Upper lobe of right lung (tissue), 1 donor: ENCODE measurements at places on chromosomes 11 and 22. TPM values are rescaled to one million over a fixed set of nuclear protein-coding genes. Genes with fewer than 3 reads are reported as not detected.

The APLP2 gene
- total RNA-seq: 726 TPM

The HEPN1 gene
- total RNA-seq: not detected

The INPPL1 gene
- total RNA-seq: 146 TPM

The IGSF22 gene
- total RNA-seq: 1.2 TPM

The TSPAN18 gene
- total RNA-seq: 46.4 TPM

The ACTN3 gene
- total RNA-seq: not detected

The SLC1A2 gene
- 2.5 TPM for total RNA-seq

- H3K27ac ChIP-seq: no peak overlapping the region
- H3K4me3 ChIP-seq: no peak overlapping the region
- no peaks in the 10 kb centered on the region for H3K4me1 ChIP-seq
- DNase-seq: no peak
- peaks cover 11% of the 10 kb centered on the region for H3K27me3 ChIP-seq
- H3K36me3 ChIP-seq: no peaks in the 10 kb centered on the region
These were observed 81.7 kb upstream of the PRR5 start for GRCh38 chr22:44620129-44620840.

GRCh38 chr11:27218421-27219038 lies 144.5 kb downstream of the CCDC34 start:
- no peaks in the 10 kb centered on the region for H3K36me3 ChIP-seq
- H3K27me3 ChIP-seq: no peaks in the 10 kb centered on the region
- no peak overlapping the region for H3K4me3 ChIP-seq
- no peak for DNase-seq

DNA sequence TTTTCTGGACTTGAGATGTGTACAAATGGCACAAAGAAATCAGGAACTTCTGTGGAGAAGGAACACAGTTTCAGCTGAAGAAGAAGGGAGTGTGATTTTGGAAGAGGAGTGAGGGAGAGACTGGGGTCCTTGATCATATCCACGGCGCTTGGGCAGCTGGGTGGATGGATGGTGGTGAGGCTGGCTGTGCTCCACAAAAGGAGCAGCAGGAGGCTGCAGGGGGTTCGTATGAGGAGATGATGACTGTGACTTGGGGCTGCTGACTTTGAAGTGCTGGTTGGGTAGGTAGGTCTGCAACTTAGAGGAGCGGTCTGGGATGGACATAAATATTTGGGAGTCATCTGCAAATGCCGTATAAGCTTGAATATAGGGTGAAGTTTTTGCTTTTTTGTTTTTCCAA lies 1.3 kb upstream of the DCHS1 start:
- peaks cover 8% of the 10 kb centered on the region for H3K27me3 ChIP-seq
- H3K4me3 ChIP-seq: no peak overlapping the region
- H3K27ac ChIP-seq: no peak overlapping the region
- DNase-seq: no peak
- H3K36me3 ChIP-seq: no peaks in the 10 kb centered on the region

DNA sequence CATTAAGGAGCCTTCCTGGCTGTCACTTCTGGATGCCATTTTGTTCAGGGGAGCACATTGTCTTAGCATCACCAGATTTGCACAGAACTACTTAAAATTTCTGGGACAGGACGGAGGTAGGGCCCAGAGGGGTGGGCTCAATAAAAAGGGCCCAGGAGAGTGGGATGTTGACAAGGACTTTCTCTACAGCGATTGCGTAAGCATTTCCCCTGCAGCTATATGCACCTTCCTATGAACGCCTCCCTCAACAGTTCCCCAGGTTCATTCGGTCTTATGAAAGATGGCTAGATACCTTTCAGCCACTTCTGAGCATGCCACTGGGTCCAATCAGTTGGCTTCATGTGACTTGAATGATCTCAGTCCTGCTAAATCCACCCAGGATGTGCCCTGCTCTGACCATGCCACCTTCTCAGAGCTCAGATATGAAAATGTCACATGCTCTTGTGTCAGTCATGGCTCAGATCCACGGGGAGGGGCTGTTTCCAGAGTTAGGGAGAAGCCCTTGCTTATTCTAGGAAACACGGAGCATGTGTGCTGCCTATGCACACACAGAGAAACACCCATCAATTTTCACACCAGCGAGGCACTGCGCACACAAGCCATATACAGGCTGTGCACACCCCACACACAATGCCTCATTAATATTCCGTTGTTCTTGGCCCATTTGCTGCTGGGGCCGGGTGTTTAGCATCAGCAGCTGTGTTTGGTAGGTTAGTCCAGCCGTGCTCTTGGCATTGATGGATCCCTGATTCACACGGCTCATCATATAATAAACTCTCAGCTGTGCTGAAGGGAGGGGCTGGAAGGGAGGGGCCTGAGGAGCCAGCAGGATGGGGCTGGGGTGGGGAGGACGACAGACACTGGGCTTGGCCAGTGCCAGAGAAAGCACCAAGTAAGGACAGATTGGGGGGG lies 52.5 kb upstream of the NNMT start:
- no peaks in the 10 kb centered on the region for H3K27me3 ChIP-seq
- H3K4me1 ChIP-seq: no peaks in the 10 kb centered on the region
- no peak overlapping the region for H3K4me3 ChIP-seq
- peaks cover 84% of the 10 kb centered on the region for H3K36me3 ChIP-seq
- DNase-seq: no peak

- H3K27ac ChIP-seq: peak overlapping the region; percentile 47
- no peaks in the 10 kb centered on the region for H3K27me3 ChIP-seq
- DNase-seq: no peak
- H3K4me1 ChIP-seq: peaks cover 26% of the 10 kb centered on the region
- H3K36me3 ChIP-seq: no peaks in the 10 kb centered on the region
These were observed 35.3 kb upstream of the FCHSD2 start for GRCh38 chr11:73177380-73177777.

DNA sequence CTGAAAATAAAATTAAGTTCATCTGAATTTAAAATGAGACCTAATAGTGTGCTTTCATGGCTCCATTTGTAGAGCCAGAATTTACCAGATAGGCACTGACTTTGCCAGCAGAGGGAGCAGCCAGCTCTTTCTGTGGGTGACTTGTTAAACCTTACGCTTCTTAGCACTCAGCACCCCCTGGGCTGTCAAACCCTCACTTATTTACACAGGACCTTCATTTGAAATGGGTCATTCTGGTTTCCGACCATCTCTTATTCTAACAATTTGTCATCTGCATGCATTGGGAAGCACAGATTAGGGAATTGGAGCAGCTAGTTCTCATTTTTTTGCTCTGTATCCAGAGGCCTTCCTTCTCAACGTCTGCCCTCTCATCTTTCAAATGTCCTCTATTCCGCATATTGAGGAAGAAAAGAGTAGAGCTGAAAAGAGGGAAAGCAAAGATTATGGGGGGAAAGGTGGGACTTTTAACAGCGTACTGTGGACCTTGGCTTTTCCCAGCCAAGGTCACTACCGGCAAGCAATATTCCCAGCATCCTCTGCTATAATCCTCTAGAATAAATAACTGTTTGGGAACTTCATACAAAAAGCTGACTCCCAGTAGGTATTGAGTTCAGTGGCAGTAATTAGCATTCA lies 3.1 kb downstream of the ASRGL1 start:
- no peaks in the 10 kb centered on the region for H3K36me3 ChIP-seq
- H3K4me3 ChIP-seq: no peak overlapping the region
- H3K27me3 ChIP-seq: no peaks in the 10 kb centered on the region
- peak overlapping the region; percentile 38 for H3K27ac ChIP-seq

- no peaks in the 10 kb centered on the region for H3K27me3 ChIP-seq
- peak overlapping the region; percentile 74 for H3K27ac ChIP-seq
- no peaks in the 10 kb centered on the region for H3K36me3 ChIP-seq
- no peak overlapping the region for H3K4me3 ChIP-seq
- no peak for DNase-seq
- H3K4me1 ChIP-seq: no peaks in the 10 kb centered on the region
These were observed 555.2 kb downstream of the SOX6 start for GRCh38 chr11:15801126-15801525.

- H3K27me3 ChIP-seq: no peaks in the 10 kb centered on the region
- DNase-seq: no peak
- H3K4me1 ChIP-seq: peaks cover 4% of the 10 kb centered on the region
- no peak overlapping the region for H3K4me3 ChIP-seq
- no peak overlapping the region for H3K27ac ChIP-seq
These were observed 401.0 kb downstream of the LARGE1 start for GRCh38 chr22:33519071-33519973.

GRCh38 chr22:22446517-22446916 lies 62.0 kb downstream of the ZNF280B start:
- H3K27ac ChIP-seq: no peak overlapping the region
- peaks cover 15% of the 10 kb centered on the region for H3K27me3 ChIP-seq
- no peaks in the 10 kb centered on the region for H3K4me1 ChIP-seq
- no peak overlapping the region for H3K4me3 ChIP-seq
- no peak for DNase-seq

- no peaks in the 10 kb centered on the region for H3K36me3 ChIP-seq
- no peaks in the 10 kb centered on the region for H3K4me1 ChIP-seq
- H3K27me3 ChIP-seq: peaks cover 61% of the 10 kb centered on the region
- no peak overlapping the region for H3K4me3 ChIP-seq
These were observed 1.4 kb downstream of the FGF4 start for GRCh38 chr11:69773626-69774353.

DNA sequence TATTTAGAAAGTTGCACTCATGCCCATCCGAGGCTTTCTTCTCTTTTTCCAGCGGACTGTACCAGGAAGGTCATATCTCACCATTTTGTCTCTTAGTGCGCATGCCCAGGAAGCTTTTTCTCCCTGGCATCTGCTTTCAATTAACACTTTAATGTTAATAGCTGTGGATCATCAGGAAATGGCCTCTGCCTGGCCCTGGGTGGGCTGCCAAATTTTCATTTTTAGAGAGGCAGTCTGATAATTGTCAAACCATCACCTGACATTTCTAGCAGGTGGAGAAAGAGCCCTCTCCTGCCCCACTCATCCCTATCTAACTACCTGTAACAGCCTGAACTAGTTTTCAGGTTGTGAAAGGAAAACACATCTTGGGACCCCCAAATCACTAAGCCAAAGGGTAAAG lies 257.4 kb upstream of the LRRC4C start:
- no peaks in the 10 kb centered on the region for H3K27me3 ChIP-seq
- H3K4me3 ChIP-seq: no peak overlapping the region
- H3K4me1 ChIP-seq: no peaks in the 10 kb centered on the region
- no peak for DNase-seq
- no peaks in the 10 kb centered on the region for H3K36me3 ChIP-seq
- no peak overlapping the region for H3K27ac ChIP-seq

DNA sequence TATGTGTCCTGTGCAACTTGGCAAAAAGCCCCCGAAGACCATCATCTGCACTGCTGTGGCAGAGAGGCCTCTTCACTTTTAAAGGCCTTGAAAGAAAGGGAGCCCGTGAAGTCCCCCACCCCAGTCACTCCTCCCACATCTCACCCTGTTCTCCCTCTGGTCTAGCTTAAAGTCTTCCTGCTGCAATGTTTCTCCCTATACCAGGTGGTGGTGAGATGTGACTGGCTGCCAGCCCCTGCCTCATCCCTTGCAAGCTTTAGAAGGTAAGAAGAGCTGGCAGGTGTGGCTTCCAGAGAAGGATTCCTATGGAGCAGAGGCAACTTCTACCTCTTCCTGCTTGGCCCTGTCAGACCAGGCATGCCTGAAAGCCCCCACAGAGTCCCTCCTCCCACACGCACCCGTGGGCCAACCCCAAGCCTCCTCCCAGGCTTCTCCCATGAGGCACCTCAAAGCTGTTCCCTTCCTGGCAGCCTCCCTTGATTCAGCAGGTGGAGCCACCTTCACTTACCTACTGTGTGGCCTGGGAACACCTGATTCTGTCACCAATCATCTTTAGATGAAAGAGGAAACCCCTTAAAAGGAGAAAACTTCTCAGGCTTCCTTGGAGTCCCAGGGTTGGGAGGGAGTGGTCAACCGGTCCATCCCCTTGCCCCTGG lies 4.0 kb upstream of the TRIM29 start:
- H3K36me3 ChIP-seq: no peaks in the 10 kb centered on the region
- H3K4me1 ChIP-seq: no peaks in the 10 kb centered on the region
- no peak for DNase-seq
- H3K4me3 ChIP-seq: no peak overlapping the region
- H3K27ac ChIP-seq: no peak overlapping the region
- H3K27me3 ChIP-seq: peaks cover 35% of the 10 kb centered on the region

DNA sequence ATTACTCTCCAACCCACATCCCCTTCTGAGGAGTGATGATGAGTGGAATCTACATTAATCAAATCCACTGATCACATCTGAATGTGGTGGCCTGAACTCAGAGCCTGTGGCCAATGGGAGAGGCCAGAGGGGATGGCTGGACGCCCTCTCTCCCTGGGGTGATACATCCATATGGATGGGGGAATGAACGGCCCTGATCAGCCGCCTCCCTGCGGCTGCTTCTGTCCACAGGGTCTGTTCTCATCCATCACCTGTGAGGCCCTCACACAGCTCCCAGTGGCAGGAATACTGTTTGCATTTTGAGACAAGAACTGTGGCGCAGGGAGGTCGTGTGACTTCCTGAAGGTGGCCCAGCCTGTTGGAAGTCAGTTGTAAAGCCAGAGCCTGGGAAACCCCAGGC lies 78.3 kb upstream of the SHISAL1 start:
- no peak for DNase-seq
- H3K4me1 ChIP-seq: no peaks in the 10 kb centered on the region
- H3K36me3 ChIP-seq: no peaks in the 10 kb centered on the region
- H3K27ac ChIP-seq: no peak overlapping the region
- peaks cover 5% of the 10 kb centered on the region for H3K27me3 ChIP-seq

- H3K27ac ChIP-seq: no peak overlapping the region
- no peaks in the 10 kb centered on the region for H3K36me3 ChIP-seq
- DNase-seq: no peak
- H3K4me1 ChIP-seq: no peaks in the 10 kb centered on the region
These were observed 17.3 kb upstream of the LMO2 start for GRCh38 chr11:33909150-33909549.
